ENCODE measurements at places on chromosomes 2 and 18.

DNA sequence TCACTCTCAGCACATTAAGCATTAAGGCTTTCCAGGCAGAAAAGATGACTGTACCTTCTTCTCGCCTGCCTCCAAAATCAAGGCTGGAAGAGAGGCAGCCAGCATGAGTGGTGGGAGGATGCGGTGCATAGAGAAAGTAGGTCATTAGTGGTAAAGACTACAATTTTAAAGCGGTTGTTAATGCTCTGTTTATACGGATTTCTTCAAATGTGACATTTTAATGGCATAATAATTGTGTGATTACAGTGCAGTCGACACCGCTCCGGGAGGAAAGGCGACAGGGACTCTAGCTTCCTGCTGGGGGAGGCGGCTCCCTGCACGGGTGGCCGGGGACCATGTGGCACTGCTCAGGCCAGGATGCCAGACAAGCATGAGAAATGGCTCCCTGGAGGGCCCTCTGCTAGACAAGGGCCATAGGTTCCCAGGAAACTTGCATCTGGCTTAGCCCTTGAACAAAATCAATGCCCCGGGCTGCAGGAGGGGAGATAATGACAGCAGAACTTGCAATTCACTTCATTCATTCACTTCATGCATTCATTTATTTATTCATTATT is 129.6 kb downstream of the GALNT14 start:
- DNase-seq, result no peak

DNA sequence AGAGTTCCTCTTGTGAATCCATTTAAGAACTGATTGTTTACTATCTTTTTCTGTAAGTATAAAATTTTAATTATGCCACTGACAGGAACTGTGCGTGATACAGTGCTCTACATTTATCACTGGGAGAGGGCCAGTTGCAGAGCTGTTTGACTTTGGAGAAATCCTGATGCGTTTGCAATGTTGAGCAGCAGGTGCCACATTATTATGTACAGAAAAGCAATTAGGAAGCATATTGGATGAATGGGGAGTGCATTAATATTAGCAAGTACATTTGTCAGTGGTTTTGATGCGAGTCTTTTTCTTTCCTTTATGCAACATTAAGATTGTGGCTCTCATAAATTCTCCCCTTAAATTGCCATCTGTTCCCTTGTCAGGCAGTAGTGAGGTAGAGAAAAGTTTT is 302.3 kb upstream of the FANCL start:
- no peak for DNase-seq

DNA sequence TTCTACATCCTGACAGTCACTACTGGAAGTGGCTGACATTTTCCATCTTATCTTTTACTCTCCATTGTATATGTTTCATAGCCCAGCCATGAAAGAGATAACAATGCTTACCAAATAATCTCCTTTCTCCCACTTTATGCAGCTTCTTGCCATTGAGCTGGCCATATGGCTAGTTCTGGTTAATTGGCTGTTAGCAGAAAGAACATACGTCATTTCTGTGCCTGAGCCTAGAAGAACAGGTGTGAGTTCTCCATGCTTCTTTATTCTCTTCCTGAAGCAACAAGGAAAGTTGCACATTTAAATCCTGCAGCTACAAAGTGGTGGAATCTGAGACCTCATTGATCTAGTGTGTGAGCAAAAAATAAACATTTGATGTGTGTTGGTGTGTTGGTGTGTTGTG is 82.0 kb upstream of the FSHR start:
- DNase-seq, result no peak

DNA sequence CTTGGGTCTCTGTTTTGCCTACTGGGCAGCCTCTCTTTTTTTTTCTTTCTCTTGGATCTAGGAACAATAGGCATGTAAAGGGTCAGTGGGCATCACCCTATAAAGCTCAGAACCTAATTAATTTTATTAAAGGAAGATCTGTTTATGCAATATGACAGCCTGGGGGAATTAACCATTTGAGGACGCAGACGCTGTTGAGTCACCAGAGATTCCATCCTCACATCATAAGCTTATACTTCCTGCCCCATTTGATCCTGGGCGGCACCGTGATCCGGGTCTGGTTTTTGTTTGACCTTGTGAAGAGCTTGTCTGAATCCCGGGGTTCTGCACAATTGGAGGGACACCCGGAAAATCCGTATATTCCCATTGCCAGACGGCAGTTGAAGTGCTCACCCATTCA is 16.8 kb upstream of the BCL11A start:
- DNase-seq, result no peak

DNA sequence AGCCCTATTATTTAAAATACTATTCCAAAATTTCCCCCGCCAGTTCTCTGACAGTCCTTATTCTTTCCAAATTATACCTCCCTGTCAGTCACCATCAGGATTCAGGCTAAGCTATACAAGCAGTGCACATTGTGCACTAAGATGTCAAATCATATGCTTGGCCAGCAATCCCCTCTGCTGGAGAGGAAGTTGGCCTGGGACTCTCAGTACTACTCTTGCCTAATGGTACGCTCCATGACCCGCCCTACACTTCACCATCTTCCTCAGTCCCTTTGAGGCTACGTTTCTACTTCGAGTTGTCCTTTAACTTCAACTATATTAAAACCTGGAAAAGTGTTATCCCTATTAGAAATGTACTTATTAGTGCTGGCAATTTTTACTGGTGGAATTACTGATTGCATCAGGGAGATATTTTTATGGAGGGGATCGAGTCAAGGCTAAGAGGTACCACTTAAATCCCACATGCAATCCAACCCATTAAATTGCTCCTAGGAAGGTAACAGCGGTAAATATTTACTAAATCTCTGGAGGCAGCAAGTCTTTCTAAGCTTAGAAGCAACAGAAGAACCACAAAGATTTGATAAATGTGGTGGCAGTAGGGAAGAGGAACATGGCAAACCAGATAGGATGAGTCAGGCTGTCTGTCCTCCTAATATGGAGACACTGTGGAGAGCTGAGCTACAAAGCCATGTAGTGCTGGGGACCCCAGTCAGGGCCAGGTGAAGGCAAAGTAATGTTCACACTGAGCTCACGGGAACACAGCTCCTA is 2.7 kb downstream of the USP40 start:
- peak; percentile 20 for DNase-seq

DNA sequence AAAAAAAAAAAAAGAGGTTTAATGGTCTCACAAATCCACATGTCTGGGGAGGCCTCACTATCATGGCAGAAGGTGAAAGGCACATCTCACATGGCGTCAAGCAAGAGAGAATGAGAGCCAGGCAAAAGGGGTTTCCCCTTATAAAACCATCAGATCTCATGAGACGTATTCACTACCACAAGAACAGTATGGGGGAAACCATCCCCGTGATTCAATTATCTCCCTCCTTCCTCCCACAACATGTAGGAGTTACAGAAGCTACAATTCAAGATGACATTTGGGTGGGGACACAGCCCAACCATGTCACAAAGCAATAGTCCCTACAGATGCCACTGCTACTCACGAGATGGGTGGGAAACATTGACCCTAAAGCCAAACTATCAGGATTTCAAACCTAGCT is 392.7 kb upstream of the ID2 start:
- no peak for DNase-seq

Data from CD4-positive, alpha-beta memory T cell (primary cell).